Cortex of kidney (tissue), 1 donor: ENCODE measurements at places on chromosomes 2 and 18.

GRCh38 chr2:37365669-37366068 lies 21.2 kb downstream of the QPCT start:
- no peak for DNase-seq

- no peak for DNase-seq
Observed at GRCh38 chr2:173151671-173152401, 76.2 kb downstream of the MAP3K20 start.

GRCh38 chr18:6627645-6628044 lies 101.9 kb upstream of the ARHGAP28 start:
- DNase-seq = no peak

DNA sequence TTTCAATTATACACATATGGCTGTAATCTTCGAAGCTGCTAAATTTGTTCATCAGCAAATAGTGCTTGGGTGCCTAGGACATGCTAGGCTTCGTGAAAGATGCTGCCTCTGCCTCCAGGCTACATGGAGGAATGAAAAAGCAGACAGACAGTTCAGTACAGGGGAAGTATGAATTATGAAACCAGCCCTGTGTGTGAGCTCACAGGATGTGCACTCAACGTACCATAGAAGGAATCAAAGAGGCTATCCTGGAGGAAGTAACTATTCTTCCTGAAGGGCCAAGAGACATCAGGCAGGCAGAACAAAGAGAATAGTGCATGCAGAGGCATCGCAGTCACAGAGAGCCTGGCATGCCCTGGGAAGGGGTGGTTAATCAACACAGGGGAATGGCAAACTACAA lies 61.4 kb downstream of the DYM start:
- DNase-seq = no peak

GRCh38 chr2:235238537-235238936 lies 255.3 kb upstream of the AGAP1 start:
- no peak for DNase-seq

DNA sequence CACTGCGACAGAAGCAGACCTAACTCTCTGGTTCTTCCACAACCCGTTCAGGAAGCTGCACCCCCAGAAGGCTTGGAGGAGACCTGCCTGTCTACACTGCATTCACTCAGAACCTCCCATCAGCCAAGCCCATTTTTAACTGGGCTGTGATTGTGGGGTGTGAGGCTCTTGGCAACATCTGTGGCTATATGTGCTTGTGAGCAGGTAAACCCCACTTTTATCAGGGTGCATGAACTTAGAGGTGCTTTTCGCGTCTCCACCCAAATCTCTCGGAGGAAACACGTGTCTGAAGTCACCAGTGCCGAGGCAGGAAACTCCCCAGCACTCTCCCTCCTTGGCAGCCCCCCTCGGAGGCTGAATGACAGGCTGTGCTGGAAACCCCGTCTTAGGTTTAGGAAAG lies 158.2 kb upstream of the SALL3 start:
- no peak for DNase-seq

DNA sequence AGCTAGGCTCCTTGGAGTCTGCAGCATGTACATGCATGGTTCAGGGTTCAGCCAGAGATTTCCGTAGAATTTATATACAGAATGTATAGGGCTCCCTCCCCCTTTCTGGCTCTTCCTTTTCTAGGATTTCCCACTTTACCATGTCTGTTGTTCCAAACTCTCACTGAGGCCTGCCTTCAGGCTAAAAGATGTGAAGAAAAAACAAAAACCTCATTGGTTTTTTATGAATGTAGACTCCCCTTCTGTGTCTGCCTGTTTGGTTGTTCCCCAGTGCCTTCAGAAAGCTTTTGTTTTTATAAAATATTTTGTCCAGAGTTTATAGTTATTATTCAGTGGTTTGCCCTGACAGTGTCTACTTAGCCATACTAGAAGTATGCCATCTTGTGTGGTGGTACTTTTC lies 3.6 kb downstream of the NDUFV2 start:
- DNase-seq = no peak
